Esophagus (tissue), 2 donors: ENCODE measurements at places on chromosomes 5 and 9. TPM values are rescaled to one million over a fixed set of nuclear protein-coding genes. Genes with fewer than 3 reads are reported as not detected.

SARDH gene
- 0.20 TPM for polyA plus RNA-seq

PCDHB16 gene
- polyA plus RNA-seq = 0.08 TPM

GABRA6 gene
- not detected for polyA plus RNA-seq

NSA2 gene
- polyA plus RNA-seq = 80.6 TPM

PCDHB6 gene
- polyA plus RNA-seq = 0.09 TPM

MLANA gene
- not detected for polyA plus RNA-seq

ADAMTS16 gene
- not detected for polyA plus RNA-seq

TTC23L gene
- 0.04 TPM for polyA plus RNA-seq

RELL2 gene
- polyA plus RNA-seq = 6.3 TPM

RNF224 gene
- polyA plus RNA-seq = 3.7 TPM

IL5 gene
- not detected for polyA plus RNA-seq

OR13D1 gene
- polyA plus RNA-seq = not detected

RNF183 gene
- 2.3 TPM for polyA plus RNA-seq

TAS2R1 gene
- not detected for polyA plus RNA-seq

TMEM252 gene
- not detected for polyA plus RNA-seq

DNAJB5 gene
- polyA plus RNA-seq = 8.9 TPM

TGFBI gene
- 14.0 TPM for polyA plus RNA-seq

LCN9 gene
- not detected for polyA plus RNA-seq

SLC36A2 gene
- polyA plus RNA-seq = not detected
